NCI-H1436 (cell line): ENCODE measurements at places on chromosomes 2 and 18.

GRCh38 chr2:37389989-37390765, 45.7 kb downstream of the QPCT start:
- no peak for DNase-seq

GRCh38 chr2:1739322-1739957, 4.9 kb downstream of the PXDN start:
- no peak for DNase-seq

DNA sequence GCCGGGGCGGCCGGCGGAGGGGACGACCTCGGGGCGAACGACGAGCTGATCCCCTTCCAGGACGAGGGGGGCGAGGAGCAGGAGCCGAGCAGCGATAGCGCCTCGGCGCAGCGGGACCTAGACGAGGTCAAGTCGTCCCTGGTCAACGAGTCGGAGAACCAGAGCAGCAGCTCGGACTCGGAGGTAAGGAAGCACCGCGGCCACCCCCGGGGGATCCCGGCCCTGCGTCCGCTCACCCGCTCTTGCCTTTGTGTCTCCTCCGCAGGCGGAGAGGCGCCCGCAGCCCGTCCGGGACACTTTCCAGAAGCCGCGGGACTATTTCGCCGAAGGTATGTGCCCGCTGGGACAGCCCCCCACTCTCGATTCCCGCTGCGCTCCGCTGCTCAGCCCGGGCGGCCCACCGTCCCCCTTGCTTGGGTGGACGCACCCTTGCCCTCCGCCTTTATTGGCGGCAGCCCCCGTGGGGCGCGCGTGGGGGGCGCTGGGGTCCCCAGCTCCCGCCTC, 611 bp downstream of the TCF7L1 start:
- DNase-seq = no peak

DNA sequence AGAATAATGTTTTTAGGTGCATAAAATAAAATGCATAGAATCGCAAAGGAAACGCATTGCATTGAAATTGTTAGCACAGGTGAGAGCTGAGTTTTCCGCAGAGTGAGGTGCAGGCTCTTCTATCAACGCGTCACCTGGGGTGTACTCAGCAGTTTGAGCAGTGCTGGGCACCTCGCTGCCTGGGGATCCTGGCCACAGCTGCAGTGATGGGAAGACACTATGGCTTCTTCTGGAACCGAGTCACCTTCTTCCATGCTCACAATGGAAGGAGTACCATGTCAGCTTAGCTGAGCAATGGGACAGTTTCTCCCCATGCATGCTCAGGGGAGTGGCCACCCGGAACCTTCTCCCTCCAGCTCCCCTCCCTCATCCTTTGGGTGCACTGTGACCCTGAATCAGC, 95.4 kb upstream of the OTOS start:
- no peak for DNase-seq

DNA sequence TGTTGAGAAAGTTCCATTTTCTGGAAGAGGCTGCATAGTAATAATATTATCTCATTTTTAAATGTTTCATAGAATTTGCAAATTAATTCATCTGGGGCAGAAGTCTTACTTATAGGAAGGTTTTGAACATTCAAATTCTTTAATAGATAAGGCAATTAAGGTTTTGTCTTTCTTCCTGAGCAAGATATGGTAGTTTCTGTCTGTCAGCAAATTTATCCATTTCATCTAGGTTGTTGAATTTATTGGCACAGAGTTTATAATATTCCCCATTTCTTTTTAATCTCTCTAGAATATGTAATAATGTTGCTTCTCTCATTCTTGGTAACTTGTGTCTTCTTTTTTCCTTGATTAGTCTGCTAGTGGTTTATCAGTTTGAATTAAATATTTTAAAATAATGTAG, 90.2 kb upstream of the EPB41L5 start:
- DNase-seq = no peak

GRCh38 chr2:226639550-226639949, 160.1 kb downstream of the IRS1 start:
- no peak for DNase-seq

GRCh38 chr2:96470636-96471035, 34.5 kb downstream of the NEURL3 start:
- no peak for DNase-seq

- no peak for DNase-seq
Measured at GRCh38 chr18:9838144-9838877, 47.5 kb upstream of the TXNDC2 start.

DNA sequence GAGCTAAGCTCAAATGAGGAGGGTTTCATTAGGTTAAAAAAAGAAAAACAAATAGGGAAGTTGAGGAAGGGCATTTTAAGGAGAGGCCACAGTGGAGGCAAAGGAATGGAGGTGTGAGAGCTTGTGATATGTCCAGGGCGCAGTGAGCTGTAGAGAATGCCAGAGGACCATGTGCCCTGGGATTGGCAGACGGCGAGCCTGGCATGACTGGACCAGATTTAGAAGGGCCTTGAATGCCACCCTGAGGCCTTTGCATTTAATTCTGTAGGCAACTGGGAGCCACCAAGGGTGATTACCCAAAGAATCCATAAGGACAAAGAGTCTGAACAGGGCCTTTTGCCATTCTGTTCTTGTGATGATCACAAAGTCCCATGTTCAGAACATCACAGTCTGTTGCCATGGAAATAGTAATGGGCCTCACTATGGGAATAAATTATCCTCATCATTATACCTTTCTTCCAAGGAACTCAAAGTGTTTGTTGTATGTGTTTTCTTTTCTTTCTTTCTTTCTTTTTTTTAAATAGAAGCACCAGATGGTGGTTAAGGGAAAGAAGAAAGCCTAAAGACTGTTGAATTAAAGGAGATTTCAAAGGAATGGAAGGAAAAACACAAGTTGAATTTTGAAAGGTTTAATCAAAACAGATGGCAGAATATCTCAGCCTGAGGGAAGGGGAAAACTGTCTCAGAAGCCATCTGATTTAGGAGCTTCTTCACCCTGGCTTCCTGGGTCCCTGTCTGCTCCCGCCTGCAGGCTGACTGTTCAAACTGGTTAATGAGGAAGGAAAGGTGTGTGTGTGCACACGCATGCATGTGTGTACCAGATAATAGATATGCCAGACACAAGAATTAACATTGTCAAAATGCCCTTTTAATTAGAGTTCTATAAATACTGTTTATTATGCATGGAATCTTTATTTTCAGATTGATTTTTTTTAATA, 31.6 kb upstream of the NCOA1 start:
- DNase-seq = peak; percentile 9

DNA sequence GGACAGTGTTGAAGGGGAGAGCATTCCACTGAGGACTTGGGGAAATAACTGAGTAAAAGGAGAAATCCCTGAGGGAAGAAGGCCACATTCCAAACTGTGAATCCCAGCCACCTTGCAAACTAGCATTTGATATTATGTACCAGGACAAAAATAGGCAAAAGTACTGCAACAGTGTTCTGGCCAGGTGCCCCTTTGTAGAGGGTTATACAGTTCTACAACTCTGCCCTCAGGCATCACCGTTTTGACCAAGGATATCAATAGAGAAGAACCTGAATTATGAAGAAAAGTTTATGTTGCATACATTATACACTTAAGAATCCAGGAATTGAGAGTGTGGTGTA, 20.6 kb upstream of the CAVIN2 start:
- no peak for DNase-seq

- no peak for DNase-seq
Measured at GRCh38 chr2:177893880-177894279, 178.7 kb downstream of the PDE11A start.

DNA sequence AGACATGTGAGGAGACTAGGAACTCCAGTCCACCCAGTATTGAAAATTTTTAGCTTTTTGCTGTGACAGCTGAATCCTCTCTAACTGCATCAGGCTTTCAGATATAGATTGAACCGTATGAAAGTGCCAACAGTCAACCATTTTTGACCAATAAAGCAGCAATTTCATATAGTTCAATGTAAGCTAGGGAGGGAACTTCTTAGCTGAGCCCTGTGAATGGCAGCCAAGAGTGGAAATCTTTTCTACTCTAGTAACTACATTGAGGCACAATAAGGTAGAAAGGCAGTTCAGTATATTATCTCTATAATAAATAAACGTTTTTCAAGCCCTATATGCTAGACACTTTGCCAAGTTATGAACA, 96.3 kb upstream of the TANK start:
- no peak for DNase-seq

GRCh38 chr18:43934781-43935471, 657.6 kb upstream of the SYT4 start:
- no peak for DNase-seq

DNA sequence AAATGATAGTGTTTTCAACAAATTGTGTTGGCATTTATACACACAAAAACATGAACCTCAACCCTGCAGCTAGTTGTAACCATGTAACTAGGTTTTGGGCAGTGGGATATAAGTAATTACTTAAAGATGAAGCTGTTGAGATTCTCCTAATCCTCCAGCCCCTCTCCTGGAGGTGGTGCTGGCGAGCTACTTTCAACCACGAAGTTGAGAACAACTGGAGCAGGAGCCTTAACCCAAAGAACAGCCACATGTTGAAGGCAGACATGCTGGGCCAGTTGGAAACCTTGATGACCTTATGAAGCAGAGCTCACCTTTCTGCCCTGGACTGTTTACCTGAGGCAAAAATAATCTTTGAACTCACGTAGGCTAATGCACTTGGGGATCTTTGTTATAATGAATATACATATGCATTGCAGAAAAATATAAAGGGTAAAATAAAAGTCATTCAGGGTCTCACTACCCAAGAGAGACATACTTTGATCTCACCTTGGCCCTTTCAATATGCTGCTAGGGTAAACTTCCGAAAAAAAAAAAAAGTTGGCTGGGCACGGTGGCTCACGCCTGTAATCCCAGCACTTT, 89.6 kb upstream of the NPAS2 start:
- DNase-seq = no peak

DNA sequence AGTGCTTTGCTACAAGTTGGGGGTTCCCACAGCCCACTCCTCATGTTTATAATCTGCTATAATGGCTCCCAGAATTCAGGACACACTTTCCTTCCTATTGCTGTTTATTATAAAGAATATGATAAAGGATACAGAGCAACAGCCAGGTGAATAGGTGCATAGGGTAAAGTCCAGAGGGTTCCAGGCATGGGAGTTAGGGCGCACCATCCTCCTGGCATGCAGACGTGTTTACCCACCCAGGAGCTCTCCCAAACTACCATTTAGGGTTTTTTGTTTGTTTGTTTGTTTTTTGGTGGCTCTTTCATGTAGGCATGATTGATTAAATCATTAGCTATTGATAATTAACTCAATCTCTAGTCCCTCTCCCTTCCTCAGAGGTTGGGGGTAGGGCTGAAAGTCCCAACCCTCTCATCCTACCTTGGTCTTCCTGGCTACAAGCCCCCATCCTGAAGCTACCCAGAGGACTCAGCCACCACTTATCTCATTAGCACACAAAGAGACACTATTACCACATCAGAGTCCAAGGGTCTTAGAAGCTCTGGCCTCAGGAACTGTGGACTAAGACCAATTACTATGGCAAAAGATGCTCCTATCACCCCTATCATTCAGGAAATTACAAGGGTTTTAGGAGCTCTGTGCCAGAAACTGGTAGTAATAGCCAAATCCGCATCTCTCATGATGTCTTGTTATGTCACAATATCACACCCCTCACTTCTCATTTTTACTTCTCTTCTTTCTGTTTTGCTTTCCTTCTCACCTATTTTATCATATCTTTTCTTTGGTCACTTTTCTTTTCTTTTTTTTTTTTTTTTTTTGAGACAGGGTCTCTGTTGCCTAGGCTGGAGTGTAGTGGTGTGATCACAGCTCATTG, 154.9 kb upstream of the TTC39C start:
- no peak for DNase-seq

- no peak for DNase-seq
Measured at GRCh38 chr2:240320204-240320993, 115.1 kb upstream of the GPC1 start.

- no peak for DNase-seq
Measured at GRCh38 chr2:191748059-191748461, 70.1 kb downstream of the NABP1 start.

DNA sequence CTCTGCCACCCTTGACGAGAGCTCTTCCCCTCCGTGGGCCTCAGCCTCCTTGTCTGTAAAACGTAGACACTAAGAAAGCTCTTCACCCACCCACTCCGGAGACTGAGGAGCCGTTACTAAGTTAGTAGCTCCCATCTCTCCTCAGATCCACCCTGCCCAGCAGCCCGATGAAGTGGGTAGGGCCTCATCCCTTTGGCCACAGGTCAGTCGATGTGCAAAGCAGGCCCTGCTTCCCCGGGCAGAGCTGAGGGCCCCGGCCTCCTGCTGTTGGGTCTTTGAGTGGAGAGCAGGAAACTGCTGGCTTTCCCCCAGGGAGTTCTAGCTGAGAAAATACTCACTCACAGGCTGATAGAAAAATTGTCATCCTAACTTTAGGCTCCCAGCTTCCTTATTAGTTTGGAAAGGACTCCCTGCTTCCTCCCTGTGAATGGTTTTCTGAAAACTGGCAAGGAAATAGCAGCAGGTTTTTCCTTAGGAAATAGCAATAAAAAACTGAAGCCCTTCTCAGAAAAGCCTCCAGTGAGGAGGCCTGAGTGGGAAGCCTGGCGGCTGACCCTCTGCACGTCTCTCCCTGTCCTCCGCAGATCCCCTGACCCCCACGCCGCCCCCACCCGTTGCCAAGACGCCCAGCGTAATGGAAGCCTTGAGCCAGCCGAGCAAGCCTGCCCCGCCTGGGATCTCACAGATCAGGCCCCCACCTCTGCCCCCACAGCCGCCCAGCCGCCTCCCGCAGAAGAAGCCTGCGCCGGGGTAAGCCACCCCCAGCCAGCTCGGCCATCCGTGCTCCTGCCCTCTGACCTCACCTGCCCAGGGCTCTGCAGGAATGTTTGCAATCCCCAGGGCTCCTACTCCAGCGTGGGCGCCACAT, 30.2 kb downstream of the ITGB1BP1 start:
- DNase-seq = no peak

- no peak for DNase-seq
Measured at GRCh38 chr2:195212586-195212985, 444.4 kb upstream of the SLC39A10 start.

DNA sequence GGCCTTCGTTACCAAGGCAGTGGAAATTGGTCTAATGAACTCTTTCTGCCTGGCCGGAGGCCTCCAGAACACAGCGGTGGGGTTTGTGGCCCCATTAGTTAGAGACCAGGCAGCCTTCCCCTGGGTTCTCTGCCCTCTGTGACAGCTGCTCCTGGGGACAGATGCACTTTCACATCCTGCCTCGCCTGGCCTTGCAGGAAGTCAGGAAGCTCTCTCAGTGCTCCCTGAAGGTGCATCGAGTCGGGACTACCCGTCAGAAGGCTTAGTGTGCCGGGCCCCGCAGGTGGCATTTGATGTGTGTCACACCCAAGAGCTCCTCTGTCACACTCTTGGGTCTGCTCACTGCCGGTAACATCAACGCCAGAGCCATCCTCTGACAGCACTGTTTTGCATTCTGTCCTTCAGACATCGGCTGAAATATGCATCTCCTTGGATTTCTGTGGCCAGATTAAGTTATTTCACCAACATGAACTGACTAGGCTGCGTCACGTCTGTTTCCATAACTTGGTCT, 158.3 kb downstream of the LDLRAD4 start:
- DNase-seq = no peak

GRCh38 chr2:19125901-19126680, 232.3 kb downstream of the OSR1 start:
- DNase-seq = no peak

DNA sequence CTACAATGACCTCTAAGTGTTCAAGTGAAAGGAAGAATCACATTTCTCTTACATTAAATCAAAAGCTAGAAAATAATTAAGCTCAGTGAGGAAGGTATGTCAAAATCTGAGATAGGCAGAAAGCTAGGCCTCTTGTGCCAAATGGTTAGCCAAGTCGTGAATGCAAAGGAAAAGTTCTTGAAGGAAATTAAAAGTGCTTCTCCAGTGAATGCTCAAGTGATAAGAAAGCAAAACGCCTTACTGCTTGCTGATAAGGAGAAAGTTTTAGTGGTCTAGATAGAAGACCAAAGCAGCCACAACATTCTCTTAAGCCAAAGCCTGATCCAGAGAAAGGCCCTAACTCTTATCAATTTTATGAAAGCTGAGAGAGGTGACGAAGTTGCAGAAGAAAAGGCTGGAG, 932.3 kb upstream of the ACVR2A start:
- no peak for DNase-seq
